ENCODE measurements at places on chromosomes 1 and 21. TPM values are rescaled to one million over a fixed set of nuclear protein-coding genes. Genes with fewer than 3 reads are reported as not detected.

Gene RASSF5
- total RNA-seq, result 81.3 TPM

DNA sequence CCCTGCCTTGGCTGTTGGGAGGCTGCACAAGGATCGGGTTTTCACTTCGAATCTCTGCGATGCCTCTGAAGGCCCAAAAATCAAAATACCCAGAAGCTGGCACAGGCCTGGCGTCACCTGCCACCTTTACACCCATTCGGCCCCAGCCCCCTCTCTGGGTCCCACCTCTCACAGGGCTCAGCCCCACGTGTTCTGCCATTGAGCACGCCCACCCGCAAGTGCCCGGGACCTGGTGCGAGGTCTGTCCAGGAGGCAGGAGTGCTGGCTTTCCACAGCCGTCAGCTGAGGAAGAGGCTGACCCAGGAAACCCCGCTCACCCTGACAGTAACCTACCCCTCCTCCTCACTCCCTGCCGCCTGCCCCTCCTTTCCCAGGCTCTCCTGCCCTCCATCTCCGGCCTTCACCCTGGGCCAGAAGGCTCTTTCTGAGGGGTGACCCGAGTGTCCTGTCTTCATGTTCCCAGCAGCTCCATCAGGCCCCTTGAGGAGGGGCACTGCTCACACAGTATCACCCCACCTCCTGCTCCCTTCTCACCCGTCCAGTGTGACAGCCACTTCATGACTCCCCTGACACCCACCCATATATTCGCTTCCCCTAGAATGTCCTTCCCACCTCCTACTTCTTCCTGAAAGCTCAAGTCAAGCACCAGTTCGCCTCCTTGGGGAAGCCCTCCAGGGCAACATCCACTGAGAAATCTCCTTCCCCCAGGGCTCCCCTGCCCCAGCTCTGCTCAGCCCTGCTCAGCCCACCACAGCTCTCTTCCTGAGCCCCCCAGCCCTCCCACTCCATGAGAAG lies 13.5 kb downstream of the RCC2 start:
- DNase-seq, result no peak

- DNase-seq, result no peak
Observed at GRCh38 chr1:19222979-19223824, 13.1 kb upstream of the UBR4 start.

DNA sequence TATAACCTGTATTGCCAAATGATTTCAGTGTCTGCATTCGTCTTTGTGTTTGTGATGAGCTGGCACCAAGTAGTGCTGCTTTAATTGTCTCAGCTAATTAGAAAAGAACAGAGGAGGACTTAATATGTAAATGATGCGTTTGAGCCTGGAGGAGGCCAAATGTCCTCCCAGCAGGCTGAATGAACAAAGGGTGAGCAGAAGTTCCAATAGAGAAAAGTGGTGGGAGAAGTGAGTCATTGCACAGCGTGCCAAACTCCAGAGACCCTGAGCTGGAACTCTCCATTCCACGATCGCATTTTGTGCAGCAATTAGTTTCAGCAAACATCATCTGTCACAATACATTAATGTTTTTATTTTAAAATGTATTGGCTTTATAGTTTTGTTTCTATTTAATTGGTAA lies 17.9 kb downstream of the ETV3L start:
- no peak for DNase-seq

GRCh38 chr1:35282172-35282571 lies 13.7 kb downstream of the ZMYM4 start:
- no peak for DNase-seq

Gene SPRR2A
- not detected for total RNA-seq

Gene TRPM2
- total RNA-seq, result 1.9 TPM

Gene KIAA0040
- 15.8 TPM for total RNA-seq

- DNase-seq, result no peak
Observed at GRCh38 chr1:9724706-9725476, 73.4 kb downstream of the PIK3CD start.

- DNase-seq, result no peak
Observed at GRCh38 chr1:231041719-231042261, 1.7 kb upstream of the FAM89A start.

DNA sequence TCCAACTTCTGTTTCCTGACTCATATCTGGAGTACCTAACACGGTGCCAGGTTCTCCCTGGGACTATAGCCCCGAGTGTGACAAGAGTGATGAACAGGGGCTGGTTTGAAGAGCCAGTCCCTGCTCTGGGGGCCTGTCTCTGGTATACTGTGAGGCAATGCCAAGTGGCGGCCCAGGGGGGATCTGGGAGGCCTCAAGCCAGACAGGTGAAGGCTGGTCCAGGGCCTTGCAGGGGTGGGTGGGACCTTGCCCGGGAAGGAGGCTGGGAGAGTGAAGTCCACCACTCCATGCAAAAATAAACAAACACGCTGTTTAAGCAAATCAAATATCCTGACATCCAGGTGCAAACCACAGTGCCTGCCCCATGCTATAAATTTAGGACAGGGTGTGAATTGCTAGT lies 6.8 kb upstream of the PLXNA2 start:
- DNase-seq, result no peak

DNA sequence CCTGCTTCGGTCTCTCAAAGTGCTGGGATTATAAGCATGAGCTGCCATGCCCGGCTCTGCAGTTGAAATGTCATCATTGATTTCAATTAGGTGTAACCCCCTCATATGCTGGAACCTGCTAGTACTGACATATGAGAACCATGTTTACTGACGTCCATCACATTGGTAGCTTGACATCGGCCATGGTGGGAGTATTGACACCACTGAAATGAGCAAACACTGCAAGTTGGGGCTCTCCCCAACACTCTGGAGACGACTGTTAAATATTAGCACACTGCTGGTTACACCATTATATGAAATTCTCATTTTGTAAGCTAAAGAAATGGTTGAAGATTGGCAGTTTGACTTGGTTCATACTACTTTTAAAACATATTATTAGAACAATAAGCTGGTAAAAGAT lies 63.7 kb downstream of the CNST start:
- no peak for DNase-seq

Gene RNF186
- not detected for total RNA-seq

GRCh38 chr21:31520561-31521098 lies 138.9 kb upstream of the SOD1 start:
- DNase-seq, result no peak

DNA sequence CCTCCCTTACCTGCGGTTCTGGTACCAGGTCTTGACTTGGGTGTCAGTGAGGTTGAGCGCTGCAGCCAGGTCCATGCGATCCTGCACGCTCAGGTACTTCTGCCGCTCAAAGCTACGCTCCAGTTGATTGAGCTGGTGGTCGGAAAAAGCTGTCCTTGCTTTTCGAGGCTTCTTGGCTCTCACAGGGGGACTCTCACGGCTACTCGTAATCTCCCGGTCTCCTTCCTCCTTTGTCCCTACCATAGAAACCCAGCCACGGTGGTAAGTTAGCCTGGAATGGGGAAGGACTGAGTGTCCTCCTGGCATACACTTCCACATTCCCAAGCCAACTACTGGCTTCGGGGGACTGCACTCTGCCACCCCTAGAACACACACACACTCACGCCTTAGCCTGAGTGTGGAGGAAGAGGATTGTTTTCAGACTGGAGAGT lies 2.6 kb downstream of the BARHL2 start:
- DNase-seq, result no peak

Gene OR2AJ1
- total RNA-seq, result not detected

Gene E2F2
- 12.1 TPM for total RNA-seq

Gene OR2T33
- total RNA-seq, result not detected

Gene FCMR
- total RNA-seq, result 0.34 TPM

DNA sequence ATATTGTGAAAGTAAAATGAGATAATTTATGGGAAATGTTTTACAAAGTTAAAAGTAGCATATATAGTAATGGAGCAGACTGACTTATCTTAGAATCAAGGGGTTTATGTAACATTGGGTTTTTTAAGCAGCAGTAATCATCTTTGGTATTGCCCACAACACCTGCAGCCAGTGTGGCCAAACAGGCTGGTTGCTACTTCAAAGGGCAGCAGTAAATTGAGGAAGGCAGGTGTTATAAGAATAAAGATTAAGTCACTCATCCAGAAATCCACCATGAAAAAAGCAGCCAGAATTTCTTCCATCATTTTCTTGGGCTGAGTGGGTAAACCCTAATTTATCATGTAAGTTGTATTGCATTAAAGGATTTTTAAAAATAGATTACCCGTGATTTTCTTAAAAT lies 16.7 kb downstream of the DYNLT5 start:
- DNase-seq, result no peak

Gene RGS16
- 0.37 TPM for total RNA-seq

Gene IFNLR1
- 10.4 TPM for total RNA-seq

GRCh38 chr1:12619792-12620487 lies 1.9 kb upstream of the DHRS3 start:
- peak; percentile 90 for DNase-seq

- DNase-seq, result no peak
Observed at GRCh38 chr1:115757856-115758255, 10.7 kb downstream of the CASQ2 start.

- no peak for DNase-seq
Observed at GRCh38 chr1:3869751-3870301, 12.6 kb downstream of the DFFB start.

- no peak for DNase-seq
Observed at GRCh38 chr1:42657201-42657600, 1.0 kb upstream of the PPIH start.

GRCh38 chr1:106980121-106980520 lies 76.4 kb upstream of the PRMT6 start:
- no peak for DNase-seq

- DNase-seq, result no peak
Observed at GRCh38 chr1:31681415-31681814, 22.4 kb downstream of the COL16A1 start.

GRCh38 chr1:244183037-244183436 lies 132.0 kb downstream of the ZBTB18 start:
- DNase-seq, result no peak

GRCh38 chr1:241842565-241842964 lies 5.4 kb upstream of the EXO1 start:
- no peak for DNase-seq

Data from lower leg skin (tissue), 4 donors.